Type B pancreatic cell (in vitro differentiated cells): ENCODE measurements at places on chromosomes 13 and 19. TPM values are rescaled to one million over a fixed set of nuclear protein-coding genes. Genes with fewer than 3 reads are reported as not detected.

The ZNF540 gene
- 1.1 and 2.3 TPM in 2 replicates for total RNA-seq

The NANOS3 gene
- 0.69 and 2.8 TPM in 2 replicates for total RNA-seq

The RDH8 gene
- not detected in 2 replicates for total RNA-seq

The ZNF99 gene
- total RNA-seq: not detected in 2 replicates

The UGGT2 gene
- 20.8 and 38.5 TPM in 2 replicates for total RNA-seq

The MCEMP1 gene
- total RNA-seq: not detected in 2 replicates

The NTF4 gene
- total RNA-seq: 3.9 and 5.2 TPM in 2 replicates

The FXYD1 gene
- total RNA-seq: 2.0 and 5.3 TPM in 2 replicates

The CNN1 gene
- 2.3 and 7.9 TPM in 2 replicates for total RNA-seq

The CEACAM20 gene
- total RNA-seq: 2.3 TPM in 1 of 2 replicates, not detected in the other
